Stimulated activated CD8-positive, alpha-beta memory T cell treated with anti-CD3 and anti-CD28 coated beads, Interleukin-4, amount 100 ng/mL, for 4 hours (primary cell): ENCODE measurements at places on chromosomes 3 and 15.

- no peak for DNase-seq
Observed at GRCh38 chr15:66252685-66253417, 699 bp downstream of the MEGF11 start.

GRCh38 chr3:8442993-8443650, 58.5 kb upstream of the LMCD1 start:
- no peak for DNase-seq

- DNase-seq, result no peak
Observed at GRCh38 chr3:149280671-149281349, 52.6 kb downstream of the TM4SF18 start.

GRCh38 chr3:116563351-116563750, 118.1 kb upstream of the LSAMP start:
- DNase-seq, result no peak

- DNase-seq, result no peak
Observed at GRCh38 chr15:41096178-41096577, 19.9 kb downstream of the INO80 start.

- no peak for DNase-seq
Observed at GRCh38 chr3:139187648-139188047, 143.0 kb upstream of the PRR23C start.

- DNase-seq, result no peak
Observed at GRCh38 chr3:186779204-186779603, 4.2 kb upstream of the EIF4A2 start.

DNA sequence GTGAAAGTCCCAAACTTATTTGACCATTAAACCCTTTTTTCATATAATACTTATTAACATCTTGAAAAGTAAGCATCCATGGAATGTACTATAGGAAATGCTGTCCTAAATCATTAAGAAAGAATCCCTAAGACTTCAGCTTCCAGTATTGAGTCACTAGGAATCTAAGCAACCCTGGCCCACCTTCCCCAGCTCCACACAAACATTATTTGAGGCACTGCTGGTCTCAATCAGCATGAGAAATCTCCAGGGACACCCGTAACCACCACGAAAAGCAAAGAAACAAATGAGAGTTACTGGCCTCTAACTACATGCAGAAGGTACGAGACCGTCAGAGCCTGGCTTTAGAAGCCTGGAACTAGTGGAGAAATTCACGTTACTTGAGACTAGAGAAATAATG, 68.2 kb downstream of the POLQ start:
- no peak for DNase-seq

- DNase-seq, result no peak
Observed at GRCh38 chr3:23404246-23404645, 201.1 kb downstream of the UBE2E2 start.

DNA sequence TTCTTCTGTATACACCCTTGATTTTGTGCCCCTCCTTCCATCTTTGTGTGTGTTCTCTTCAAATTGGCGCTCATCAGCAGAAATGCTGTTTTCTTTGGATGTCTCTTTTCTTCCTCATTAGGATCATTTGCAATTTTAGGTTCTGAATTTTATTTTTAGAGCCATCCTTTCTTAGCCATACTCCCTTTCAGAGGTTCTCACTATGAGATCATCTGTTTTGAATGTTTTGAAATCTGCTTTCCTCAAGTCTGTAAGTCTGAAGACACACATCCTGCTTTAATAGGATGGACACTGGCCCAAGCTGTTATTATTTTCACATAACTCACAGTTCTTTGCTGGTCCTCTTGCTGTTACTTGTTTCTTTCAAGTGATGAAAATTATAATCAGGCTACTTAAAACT, 124.8 kb downstream of the BDH1 start:
- no peak for DNase-seq

DNA sequence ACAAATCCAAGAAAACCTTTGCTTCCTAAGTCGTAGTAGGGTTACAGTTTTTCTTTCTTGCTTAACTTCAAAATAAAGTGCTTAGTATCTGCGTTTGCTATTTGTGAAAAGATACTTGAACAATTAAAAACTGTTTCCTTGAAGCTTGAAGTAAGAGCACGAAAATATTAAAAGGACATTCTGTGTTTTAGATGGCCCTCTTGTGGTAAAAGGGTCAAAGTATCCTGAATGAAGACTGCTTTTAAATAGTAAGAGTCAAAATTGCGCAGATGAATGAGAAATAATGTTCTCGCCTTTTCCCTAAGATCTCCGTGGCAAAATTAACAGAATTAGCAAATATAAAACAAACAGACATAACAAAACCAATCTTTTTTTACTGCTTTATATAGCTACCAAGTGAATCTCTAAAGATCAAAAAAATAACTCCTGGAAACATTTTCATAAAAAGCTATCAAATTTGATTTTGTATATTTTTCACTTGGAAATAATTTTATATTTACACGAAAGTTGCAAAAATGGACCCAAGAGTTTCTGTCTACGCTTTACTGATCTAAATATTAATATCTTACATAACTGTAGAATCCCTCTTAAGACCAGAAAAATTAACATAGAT, 175.4 kb downstream of the MBNL1 start:
- DNase-seq, result no peak

GRCh38 chr3:39154280-39155021, 1.1 kb upstream of the CSRNP1 start:
- DNase-seq, result no peak

- DNase-seq, result no peak
Observed at GRCh38 chr3:23726811-23727548, 78.8 kb upstream of the UBE2E1 start.

- DNase-seq, result no peak
Observed at GRCh38 chr15:88624156-88624970, 3.2 kb downstream of the AEN start.

GRCh38 chr3:7682822-7683229, 818.8 kb upstream of the LMCD1 start:
- no peak for DNase-seq

DNA sequence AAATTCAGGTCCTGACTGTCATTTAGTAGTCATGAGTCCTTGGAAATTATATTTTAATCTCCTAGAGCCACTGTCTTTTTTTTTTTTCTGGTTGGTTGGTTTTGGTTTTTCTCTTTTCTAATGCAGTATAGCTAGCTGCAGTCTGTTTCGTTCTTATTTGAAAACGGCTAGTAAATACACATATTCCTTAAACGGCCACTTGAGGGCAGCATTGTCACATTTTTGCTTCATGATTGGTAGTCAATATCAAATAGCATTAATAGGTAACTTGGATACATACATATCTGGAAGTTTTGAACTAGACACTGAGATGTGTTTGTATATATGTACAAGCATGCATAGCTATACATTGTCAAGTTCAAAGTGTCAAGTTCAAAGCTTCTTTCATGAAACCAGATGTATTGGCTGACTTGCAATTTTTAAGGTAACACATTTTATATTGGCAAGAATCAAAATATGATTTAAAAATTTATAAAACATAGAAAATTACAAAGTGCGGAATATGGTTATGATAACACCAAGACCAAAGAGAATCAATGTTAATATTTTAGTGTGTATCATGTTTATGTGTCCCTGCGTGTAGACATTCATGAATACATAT, 22.5 kb downstream of the GABRA5 start:
- peak; percentile 7 for DNase-seq

DNA sequence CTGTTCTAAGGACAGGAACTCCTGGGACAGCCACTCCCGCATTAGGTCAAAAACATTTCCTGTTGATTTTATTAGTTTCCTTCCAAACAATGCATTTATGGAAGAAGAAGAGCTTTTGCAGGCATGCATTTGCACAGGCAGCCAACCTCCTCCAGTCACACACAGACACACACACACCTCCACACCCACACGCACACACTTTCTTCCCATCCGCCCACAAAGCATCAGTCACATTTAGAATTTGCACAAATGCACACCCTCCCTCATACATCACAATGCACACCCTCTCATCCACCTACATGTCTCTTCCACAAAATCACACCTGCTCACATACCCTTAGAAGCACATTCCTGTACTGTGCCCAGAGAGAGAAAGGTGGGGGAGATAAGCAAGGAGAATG, 4.1 kb upstream of the TYRO3 start:
- DNase-seq, result no peak

- no peak for DNase-seq
Observed at GRCh38 chr15:92901995-92902394, 1.9 kb downstream of the CHD2 start.

GRCh38 chr3:37981348-37981664, 9.3 kb upstream of the VILL start:
- no peak for DNase-seq

DNA sequence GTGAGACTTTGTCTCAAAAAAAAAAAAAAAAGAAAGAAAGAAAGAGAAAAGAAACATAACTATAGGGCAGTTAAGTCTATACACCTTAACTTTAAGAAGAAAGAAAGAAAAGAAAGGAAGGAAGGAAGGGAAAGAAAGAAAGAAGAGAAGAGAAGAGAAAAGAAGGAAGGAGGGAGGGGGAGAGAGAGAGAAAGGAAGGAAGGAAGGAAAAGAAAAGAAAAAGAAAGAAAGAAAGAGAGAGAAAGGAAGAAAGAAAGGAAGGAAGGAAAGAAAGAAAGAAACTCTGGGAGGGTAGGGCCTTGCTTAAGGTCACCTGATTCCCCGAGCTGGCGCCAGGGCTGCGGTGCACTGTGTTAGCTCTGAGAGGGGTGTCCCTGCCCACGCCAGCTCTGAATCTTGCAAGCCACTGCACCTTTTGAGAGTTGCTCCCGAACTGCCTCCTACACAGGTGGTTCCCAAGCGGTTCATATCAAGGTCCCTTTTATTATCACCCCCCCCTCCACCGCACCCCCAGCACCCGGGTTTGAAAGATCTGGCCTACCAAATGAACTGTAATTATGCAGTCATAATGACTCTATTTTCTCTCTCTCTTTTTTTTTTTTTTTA, 39.2 kb upstream of the VPS8 start:
- no peak for DNase-seq

GRCh38 chr3:106745344-106746168, 631.7 kb upstream of the CCDC54 start:
- no peak for DNase-seq

- DNase-seq, result no peak
Observed at GRCh38 chr15:90035840-90036230, 34.7 kb downstream of the ZNF710 start.

DNA sequence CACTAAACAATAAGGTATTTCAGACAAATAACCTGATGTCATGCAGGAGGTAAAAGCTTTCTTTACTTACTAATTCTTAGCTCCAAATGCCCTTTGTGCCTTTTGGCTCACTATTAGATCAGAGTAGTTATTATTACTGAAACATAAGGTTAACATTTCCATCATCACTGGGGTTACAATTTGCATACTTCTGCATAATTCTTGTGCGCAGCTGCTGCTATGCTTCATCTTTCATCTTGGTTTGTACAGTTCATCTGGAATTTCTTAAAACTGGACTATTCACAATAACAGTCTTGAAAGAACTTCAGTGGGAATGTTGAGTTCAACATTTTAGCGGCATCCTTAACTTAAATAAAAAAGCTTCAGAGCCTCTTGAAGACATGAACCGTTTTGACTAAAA, 383.2 kb upstream of the ADAMTS9 start:
- DNase-seq, result no peak

DNA sequence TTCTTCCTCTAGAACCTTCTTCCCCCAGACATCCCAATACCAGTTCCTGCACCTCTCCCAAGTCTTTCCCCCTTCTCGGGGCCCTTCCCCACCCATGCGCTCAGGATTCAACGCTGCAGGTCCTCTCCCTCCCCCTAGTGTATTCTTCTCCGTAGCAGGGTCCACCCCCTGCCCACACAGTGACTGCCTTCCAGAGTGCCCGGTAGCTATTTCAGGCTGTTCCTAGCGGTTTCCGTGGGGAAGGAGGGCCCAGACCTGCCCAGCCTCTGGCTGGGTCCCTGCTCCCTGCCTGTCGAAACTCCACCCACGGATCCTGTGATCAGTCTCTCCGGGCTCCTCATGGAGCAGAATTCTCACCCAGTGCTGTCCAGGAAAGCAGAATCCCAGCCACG, 45.2 kb upstream of the SEC61A1 start:
- DNase-seq, result no peak

- no peak for DNase-seq
Observed at GRCh38 chr3:193871220-193871485, 264.8 kb upstream of the HES1 start.

- DNase-seq, result no peak
Observed at GRCh38 chr3:126672741-126673140, 17.8 kb upstream of the TXNRD3 start.

- DNase-seq, result no peak
Observed at GRCh38 chr3:52119826-52120225, 34.4 kb downstream of the POC1A start.

- no peak for DNase-seq
Observed at GRCh38 chr3:126208182-126208581, 27.8 kb upstream of the ALDH1L1 start.

DNA sequence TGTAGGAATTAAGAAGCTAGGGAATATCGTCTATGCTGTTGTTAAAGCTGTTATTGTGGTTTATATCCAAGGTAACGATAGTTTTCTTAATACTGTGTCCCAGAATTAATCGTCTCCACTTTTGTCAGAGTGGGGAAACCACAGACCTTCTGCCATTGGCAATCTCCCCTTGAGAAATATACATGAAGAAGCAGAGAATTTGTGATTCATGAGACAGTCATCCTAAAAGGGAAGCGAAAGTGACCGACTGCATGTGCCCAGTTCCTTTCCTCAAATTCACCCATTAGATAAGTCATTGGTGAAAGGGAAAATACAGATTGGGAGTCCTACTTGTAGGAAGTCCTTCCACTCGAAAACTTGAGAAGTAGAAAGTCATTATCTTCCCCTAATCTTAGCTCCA, 26.6 kb downstream of the DIPK2A start:
- DNase-seq, result no peak

GRCh38 chr3:17577796-17578520, 164.5 kb downstream of the TBC1D5 start:
- DNase-seq, result no peak
